T-helper 17 cell (primary cell): ENCODE measurements at places on chromosomes 2 and 18. TPM values are rescaled to one million over a fixed set of nuclear protein-coding genes. Genes with fewer than 3 reads are reported as not detected.

- DNase-seq, result no peak
These were observed 28.9 kb downstream of the SPRED2 start for GRCh38 chr2:65403529-65403915.

DNA sequence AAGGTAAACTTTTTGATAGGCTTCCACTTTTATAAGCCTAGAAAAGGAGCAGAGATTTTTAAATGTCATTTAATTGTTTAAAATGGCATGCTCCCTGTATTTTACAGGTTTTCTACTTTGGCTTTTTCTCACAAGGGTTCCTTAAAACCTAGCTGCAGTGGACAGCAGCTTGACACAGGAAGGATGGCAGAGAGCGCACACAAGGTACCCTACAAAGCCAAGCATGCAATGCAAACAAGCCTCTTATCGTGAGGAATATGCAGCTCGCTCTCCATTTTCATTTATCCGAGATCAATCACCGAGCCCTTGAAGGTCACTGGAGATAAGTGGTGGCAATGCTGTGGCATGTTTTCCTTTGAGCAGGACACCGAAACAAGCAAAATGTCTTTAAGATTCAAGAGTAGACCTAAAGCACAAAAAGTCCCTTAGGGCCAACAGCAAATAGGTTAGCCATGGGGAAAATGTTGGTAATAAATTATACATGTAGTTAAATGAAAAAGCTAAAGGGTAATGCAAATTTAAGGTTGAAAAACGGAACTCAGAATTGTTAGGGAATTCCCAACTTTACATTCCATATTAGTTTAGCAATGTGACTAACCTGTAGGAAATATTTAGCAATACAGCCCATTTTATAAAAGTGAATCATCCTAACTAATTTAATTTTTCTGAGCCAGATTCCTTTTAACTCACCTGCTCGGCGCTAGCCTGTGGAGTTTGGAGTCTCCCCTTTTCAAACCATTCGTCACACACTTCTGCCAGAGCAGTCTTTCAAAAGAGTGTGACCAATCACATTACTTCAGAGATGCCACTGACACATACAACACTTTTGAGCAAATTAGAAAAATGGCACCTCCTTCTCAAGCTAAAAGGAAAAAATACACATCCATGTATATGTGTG lies 337.9 kb upstream of the PKDCC start:
- DNase-seq, result no peak

GRCh38 chr18:66461344-66461743 lies 142.5 kb downstream of the CDH19 start:
- no peak for DNase-seq

DNA sequence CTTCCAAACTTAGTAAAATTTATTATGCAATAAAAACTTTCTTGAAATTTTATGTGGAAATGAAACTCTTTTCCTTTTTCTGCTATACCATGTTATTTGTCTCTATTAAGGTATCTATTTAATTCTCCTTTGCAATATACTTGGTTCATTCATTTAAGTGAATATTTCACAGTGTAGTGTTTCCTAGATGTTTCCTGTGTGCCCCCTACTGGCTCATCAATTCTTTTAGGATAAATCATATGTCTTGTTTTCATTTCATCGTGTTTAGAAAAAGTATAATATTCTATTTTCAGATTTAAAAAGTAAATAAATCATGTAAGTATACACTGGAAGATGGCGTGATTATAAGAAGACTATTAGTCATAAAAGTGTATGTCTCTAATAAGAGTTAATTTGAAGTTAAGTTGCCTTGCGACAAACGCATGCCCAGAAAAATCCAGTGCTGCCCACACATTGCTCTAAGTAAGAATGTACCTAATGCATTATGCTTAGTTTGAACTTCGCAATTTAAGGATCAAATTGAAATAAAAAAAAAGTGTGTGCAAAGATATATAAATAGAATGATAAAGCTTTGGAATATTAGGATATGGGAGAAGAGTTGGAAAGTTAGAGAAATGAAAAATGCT lies 525.4 kb downstream of the KCNJ3 start:
- no peak for DNase-seq

- DNase-seq, result no peak
These were observed 77.2 kb downstream of the LIPG start for GRCh38 chr18:49638891-49639557.

- DNase-seq, result no peak
These were observed 232.9 kb upstream of the SIX3 start for GRCh38 chr2:44708661-44709000.

DNA sequence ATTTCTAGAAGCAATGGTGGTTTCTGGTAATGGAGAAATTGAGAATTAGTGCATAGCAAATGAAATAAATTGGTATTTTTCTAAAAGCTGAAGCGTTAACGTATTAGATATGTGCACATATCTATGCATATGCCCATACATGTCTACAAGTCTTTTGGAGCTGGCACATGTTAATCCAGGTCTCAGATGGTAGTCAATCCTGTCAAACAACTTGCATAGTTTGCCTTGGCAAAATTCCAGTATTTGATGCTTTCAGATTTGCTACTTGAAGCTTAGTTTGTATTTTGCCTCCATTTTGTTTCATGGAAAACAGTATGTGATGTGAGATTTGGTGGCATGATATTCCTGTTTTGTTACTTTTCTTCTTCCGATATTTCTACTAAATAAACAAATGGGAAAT lies 304.6 kb downstream of the PARD3B start:
- DNase-seq, result no peak

GRCh38 chr18:27564066-27564465 lies 379.0 kb upstream of the CHST9 start:
- DNase-seq, result no peak

DNA sequence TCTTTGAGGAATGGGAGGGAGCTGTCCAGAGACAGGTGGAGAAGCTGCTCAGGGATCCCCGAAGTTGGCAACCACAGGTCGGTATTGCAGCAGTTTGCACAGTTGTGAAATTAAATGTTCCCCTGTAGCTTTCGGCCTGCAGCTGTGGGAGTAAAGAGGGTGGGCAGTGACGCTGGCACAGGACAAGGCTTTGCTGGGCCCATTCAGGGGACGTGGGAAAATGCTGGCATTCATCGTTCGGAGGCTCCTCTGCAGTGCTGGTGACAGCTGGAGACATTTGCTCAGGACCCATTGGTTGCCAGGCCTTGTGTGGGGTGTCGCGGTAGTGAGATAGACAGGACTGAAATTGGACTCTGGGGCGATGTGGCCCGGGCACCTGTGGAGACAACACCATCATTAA lies 173.7 kb downstream of the MYCN start:
- DNase-seq, result no peak

DNA sequence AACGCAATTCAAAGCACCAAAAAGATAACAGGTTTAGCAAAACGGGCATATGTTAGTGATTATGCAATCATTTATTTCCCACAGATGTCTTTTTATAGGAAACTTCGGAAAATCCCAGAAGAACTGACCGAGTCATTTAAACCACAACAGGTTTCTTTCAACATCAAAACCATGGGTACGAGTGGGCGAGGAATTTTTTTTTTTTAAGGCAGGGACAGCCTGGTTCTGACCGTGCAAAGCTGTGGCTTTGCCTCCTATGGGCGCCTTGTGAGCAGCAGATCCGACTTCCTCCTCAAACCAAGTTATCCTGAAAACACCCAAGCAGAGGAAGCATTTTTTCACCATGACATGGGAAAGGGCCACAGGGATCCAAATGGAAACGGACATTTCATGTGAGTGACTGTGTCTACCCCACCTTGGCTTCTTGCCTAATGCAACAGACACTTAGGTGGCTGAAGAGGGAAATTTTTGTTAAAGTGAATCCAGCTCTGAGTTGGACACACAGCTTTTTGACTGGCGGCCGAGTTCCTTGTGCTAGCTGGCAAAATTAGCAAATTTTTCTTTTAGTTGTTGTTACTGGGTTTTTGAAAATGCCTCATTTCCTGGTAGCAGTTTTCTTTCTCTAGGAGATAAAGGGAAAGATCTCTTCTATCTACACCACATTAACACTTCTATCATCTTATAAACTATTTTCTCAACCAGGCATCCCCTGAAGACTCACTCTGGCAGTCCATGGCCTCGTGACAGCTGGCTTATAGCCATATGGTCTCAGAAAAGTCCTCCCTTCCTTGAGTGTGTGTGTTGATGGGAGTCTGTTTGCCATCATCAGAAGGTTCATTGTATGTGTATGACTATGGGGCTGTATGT lies 487.4 kb upstream of the ZEB2 start:
- DNase-seq, result no peak

- DNase-seq, result no peak
These were observed 97.2 kb upstream of the TEX51 start for GRCh38 chr2:126801473-126801872.

- DNase-seq, result no peak
These were observed 69.8 kb upstream of the GALNT3 start for GRCh38 chr2:165863810-165864261.

DNA sequence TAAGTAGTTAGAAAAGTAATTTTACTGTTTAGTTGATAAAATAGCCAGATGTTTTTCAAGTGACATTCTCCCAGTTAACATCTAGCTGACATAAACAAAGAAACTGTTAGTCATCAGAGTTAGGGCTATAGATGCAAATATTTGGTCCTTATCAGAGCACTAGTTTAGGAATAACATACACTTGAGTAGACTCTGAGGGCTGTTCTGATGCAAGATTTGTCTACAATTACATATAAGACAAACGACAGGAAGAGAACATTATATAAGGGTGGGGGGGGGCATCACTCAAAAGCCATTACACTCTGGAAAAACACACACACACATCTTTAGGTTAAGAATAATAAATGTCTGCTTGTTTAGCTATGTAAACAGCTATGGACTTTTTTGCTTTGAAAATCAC lies 554.4 kb upstream of the LRRTM1 start:
- DNase-seq, result no peak

DNA sequence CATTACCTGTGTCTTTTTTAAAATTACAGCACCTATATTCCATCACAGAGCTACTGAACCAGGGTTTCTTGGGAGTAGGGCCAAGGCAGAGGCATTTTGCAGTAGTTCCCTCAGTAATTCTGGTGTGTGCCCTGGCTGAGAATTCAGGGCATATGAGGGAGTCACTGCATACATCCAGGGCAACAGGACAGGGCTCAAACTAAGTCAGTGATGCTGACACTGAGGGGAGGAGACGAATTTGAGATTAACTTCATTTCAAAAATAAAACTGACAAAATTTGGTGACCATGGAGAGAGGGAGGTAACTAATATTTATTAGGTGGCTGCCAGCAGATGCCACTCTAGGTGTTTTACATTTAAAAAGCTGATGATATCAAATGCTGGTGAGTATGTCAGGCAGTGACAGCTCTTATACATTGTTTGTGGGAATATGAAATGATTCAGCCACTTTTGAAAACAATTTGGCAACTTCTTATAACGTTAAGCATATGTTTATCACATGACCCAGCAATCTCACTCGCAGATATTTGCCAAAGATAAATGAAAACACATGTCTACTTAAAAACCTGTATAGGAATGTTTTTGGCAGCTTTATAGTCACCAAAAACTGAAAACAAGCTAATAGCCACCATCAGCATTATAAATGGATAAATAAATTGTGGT lies 20.3 kb downstream of the STRADB start:
- no peak for DNase-seq

GRCh38 chr18:46917803-46918600 lies 600 bp downstream of the KATNAL2 start:
- DNase-seq, result no peak

MFSD2B gene
- total RNA-seq, result 4.9 TPM

SOX11 gene
- total RNA-seq, result not detected

CNGA3 gene
- not detected for total RNA-seq

FZD7 gene
- 0.30 TPM for total RNA-seq

ZNF892 gene
- total RNA-seq, result 2.4 TPM

ZBTB7C gene
- not detected for total RNA-seq

RAB6C gene
- not detected for total RNA-seq

TIA1 gene
- total RNA-seq, result 68.1 TPM

FBXO48 gene
- total RNA-seq, result 1.5 TPM

MC5R gene
- total RNA-seq, result not detected

INHBB gene
- not detected for total RNA-seq
